ENCODE measurements at places on chromosomes 4 and X. TPM values are rescaled to one million over a fixed set of nuclear protein-coding genes. Genes with fewer than 3 reads are reported as not detected.

ATP5ME gene
- polyA plus RNA-seq: 301 TPM

FRMPD3 gene
- polyA plus RNA-seq: 0.52 TPM

IL13RA2 gene
- 1.0 TPM for polyA plus RNA-seq

ENAM gene
- 6.0 TPM for polyA plus RNA-seq

USP51 gene
- polyA plus RNA-seq: 11.4 TPM

DNA sequence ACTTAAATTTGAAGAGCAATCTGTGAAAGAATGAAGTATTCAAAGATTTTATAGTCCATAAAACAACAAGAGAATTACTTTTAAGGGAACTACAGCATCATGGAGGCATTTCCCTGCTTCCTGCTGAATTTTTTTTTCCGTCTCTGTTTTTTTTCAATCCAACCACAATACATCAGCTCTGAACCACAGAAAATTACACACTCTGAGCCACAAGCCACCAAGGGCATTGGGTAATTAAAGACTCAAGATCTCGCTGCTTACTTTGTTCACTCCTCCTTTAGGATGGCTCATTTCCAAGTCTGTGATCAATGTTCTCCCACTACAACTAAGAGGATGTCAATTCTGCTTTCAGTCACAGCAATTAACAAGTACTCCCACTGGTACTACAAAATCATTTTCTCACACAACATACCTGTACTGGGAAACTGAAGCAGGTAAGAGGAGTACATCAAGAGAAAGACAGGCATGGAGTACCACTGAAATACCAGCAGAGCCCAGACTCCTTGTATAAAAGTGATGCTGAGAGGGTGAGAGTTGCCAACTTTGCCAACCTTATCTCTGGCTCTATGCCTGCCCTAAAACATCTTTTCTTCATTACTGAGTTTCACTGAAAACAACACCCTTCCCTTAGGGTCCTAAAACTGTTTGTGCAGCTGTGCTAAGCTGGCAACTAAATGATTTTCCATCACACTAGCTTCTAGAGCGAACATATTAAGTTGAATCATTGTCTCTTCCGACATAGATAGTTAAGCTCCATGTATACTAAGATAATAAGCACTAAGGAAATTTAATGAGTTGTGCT, 105.8 kb upstream of the MAGEB18 start:
- DNase-seq: no peak

- DNase-seq: no peak
These were observed 16.7 kb upstream of the PDS5A start for GRCh38 chr4:39994406-39994805.

DNA sequence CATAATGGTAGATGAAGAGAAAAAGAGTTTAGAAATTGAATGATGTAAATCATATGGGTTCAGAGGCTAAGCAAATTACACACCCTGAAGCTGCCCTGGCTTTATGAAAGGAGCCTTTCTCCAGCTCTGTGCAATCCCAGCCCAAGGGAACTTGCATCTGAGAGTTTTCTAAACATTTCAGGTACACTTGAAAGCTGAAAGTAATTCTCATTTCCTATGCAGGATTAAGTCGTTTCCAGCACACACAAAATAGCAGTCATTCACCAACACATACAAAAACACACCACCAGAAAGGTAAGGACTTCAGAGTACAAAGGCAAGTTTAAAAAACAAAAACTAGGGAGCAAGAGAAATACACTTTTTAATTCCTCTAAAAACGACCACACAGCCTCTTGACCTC, 1.7 kb downstream of the PDGFC start:
- no peak for DNase-seq

GRCh38 chrX:129769467-129770154, 10.1 kb upstream of the SASH3 start:
- DNase-seq: no peak

GRCh38 chr4:16939178-16939577, 40.7 kb upstream of the LDB2 start:
- no peak for DNase-seq

GRCh38 chr4:137509855-137510282, 22.4 kb downstream of the PCDH18 start:
- DNase-seq: no peak

DNA sequence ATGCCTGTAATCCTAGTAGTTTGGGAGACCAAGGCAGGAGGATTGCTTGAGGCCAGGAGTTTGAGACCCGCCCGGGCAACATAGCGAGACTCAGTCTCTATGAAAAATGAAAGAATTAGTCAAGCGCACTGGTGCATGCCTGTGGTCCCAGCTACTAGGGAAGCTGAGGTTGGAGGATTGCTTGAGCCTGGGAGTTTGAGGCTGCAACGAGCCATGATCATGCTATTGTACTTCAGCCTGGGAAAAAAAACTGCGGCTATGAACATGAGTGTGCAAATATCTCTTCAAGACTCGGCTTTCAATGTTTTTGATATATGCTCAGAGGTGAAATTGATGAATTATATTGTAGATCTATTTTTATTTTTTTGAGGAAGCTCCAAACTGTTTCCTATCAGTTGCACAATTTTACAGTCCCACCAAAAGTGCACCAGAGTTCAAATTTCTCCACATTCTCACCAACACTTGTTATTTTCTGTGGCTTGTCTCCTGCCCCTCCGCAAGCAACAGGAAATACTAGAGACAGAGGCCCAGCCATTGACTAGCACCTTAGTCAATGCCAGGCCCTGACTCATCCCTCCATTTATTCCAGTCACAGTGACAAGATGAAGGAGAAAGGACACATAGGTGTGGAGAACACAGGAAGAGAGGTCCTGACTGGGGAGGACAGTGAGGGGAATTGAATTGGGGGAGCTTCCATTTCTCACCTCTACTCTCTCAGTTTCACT, 33.1 kb upstream of the ZNF41 start:
- no peak for DNase-seq

DNA sequence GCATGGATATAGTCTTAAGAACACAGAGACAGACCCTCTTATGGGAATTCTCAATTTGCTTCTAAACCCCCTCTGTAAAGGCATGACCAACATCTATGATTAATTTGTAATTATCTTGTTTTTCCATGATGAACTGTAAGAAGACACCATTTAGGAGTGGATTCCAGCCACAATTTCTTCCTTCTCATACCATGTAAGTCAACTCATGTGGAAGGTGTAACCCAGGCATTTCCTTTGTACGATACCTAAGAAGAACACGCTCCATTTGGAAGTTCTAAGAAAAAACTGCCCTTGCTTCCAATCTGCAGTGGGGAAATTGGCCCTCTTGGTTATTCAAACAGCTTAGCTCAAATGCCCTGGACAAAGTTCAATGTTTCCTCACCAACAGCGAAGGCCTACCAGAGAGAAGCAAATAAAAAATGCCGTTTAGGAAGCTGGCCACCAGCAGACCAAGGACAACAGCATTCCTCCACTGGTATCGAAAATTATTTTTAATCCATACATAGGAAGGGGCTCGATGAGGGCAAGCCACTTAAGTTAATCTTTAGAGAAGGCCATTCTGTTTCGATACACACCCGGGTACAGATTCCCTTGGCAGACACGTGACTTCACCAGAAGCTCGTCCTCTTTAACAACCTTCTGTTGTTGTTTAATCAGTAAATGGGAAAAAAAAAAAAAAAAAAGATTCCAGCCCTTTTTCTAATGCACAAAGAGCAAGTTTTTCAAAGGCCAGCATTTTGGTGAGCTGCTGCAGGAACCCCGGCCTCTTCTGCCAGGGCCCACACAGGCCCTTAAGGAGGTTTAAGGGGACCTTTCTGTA, 2.6 kb downstream of the DHRSX start:
- DNase-seq: no peak

Data from left renal pelvis (tissue), 4 donors.